ENCODE measurements at places on chromosomes 13 and 19.

GRCh38 chr19:19571071-19571786 is 33.2 kb downstream of the CILP2 start:
- DNase-seq = no peak

GRCh38 chr13:75196147-75196837 is 285.7 kb downstream of the TBC1D4 start:
- no peak for DNase-seq

DNA sequence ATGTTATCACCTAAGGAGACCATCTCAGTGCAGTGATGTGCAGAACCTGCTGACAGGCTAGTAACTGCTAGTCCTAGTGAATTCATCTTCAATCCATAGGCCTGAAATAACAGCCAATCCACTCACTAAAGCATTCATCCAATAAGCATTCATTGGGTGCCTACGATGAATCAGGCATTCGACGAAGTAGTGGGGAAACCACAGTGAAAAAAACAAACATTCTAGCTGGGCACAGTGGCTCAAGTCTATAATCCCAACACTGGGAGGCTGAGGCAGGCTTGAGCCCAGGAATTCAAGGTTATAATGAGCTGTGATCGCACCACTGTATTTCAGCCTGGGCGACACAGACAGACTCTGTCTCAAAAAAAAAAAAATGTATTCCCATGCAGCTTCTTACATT is 135.6 kb downstream of the RNF17 start:
- DNase-seq = no peak

GRCh38 chr19:13398780-13399726 is 107.2 kb downstream of the CACNA1A start:
- DNase-seq = no peak

DNA sequence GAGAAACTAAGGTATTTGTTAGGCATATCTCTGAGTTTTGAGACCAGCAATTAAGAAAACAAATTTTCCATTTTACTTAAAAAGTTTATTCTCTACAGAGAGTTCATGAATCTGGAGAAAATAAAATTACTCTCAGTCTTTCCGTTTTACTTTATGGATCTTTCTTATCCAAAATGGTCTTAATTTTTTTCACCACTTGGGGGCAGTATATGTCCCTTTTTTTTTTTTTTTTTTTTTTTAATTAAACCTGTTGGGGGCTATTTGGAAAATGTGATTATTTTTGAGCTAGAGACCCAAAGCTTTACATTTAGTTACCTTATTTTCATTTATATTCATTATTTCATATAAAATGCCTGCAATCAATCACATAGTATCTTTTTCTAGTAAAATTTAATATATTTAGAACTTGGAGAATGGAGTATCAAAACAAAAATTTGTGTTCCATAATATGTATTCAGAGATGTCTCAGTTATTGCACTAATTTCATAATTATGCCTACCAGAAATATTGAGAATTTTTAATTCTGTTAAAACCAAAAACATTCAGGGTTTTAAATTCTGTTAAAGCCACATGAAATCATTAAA is 27.1 kb downstream of the PIBF1 start:
- DNase-seq = no peak

- no peak for DNase-seq
Measured at GRCh38 chr13:67299072-67299635, 69.0 kb upstream of the PCDH9 start.

GRCh38 chr13:32039528-32039927 is 8.0 kb downstream of the FRY start:
- no peak for DNase-seq

GRCh38 chr19:18021121-18021755 is 13.3 kb downstream of the ARRDC2 start:
- peak; percentile 75 for DNase-seq

GRCh38 chr19:51693260-51693659 is at the start of gene SPACA6:
SPACA6 (plus strand) TSS chr19:51693330; CDS start chr19:51693527, 197 bp downstream.
- no peak for DNase-seq

GRCh38 chr19:20863176-20863575 is 59.9 kb upstream of the ZNF85 start:
- no peak for DNase-seq

DNA sequence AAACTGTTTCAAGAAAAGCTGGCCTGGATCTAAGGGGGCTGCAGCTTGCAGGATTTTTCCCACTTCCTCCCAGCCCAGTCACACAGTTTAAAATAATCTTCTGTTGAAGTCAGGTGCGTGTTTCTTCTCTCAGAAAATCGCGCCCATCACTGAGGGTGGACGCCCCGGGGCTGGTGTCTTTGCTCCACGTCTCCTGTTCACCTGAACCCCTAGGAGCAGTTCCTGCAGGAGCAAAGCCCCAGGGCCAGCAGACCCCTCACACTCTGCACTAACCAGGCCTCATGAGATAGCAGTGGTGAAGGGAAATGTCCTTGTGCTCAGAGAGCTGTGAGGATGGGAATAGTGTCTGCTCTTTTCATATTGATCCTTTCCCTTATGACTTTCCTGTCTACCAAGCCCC is 920 bp upstream of the SIGLEC7 start:
- no peak for DNase-seq

- no peak for DNase-seq
Measured at GRCh38 chr13:111642156-111642767, 321.8 kb downstream of the TEX29 start.

DNA sequence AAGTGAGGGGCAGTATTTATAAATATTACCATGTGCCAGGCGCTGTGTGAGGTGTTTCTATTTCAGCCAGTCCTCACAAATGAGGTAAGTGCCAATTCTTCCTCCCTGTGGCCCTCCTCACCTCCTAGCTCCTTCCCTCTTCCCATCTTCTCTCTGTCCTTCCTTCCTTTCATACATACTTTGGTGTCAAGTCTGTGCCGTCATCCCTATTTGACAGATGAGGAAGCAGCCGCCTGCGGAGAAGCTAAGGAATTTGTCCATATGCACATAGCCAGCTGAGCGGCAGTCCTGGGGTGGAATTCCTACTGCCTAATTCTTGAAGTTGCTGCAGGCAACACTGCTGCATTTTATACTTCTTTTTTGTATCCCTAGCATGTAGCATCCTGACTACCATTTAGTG is 150.8 kb downstream of the B3GLCT start:
- no peak for DNase-seq

DNA sequence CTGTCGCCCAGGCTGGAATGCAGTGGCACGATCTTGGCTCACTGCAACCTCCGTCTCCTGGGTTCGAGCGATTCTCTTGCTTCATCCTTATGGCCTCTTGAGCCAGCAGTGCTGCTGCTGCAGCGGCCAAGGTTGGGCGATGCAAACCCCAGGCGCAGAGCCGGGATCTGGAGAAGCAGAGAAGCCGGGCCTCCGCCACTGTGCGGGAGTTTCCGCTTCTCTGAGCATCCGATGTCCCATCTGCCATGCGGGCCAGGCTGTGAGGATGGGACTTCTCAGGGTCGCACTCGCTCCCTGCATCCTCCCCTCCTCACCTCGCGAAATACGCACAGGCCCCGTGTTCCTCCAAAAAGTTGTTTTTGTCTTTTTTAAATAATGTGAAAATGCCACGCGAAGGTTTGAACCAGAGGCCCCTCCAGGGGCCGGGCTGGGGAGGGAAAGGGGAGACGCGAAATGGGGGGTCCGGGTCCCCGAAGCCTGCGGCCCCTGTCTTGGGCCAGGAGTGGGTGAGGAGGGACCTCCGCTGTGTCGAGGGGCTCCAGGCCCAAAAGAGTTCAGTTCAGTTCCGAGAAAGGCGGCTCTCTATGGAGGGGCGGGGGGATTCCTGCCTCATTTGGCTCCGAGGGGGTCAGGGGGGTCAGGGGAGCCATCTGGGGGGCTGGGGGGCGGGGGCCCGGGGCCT is 15.9 kb downstream of the CYTH2 start:
- no peak for DNase-seq

DNA sequence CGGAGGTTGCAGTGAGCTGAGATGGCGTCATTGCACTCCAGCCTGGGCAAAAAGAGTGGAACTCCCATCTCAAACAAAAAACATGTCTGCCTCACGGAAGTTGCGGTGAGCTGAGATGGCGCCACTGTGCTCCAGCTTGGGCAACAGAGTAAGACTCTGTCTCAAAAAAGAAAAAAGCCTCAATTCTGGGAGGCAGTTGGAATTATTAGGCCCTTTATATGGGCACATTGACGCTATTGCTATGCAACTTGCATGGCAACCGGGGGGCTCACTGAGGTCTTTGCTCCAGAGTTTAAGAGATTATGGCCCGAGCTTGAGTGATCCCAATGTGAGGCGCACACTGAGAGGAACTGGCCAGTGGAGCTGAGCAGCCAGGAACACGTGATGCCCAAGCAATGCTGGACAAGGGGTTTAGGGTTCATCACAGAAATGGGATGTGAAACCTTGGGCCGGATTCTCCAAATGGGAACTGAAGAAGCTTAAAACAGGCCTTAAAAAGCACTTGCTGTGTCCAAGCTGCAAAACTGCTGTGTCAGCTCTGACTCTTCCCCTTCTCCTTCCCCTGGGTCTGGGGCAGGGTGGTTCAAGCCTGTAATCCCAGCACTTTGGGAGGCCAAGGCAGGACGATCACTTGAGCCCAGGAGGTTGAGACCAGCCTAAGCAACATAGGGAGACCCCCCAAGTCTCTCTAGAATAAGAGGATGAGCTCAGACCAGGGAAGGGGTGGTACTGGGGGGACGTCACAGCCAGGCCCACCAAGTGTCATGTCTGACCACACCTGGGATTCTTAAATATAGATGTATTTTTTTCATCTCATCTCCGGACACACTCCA is 2.5 kb downstream of the FTL start:
- DNase-seq = no peak

DNA sequence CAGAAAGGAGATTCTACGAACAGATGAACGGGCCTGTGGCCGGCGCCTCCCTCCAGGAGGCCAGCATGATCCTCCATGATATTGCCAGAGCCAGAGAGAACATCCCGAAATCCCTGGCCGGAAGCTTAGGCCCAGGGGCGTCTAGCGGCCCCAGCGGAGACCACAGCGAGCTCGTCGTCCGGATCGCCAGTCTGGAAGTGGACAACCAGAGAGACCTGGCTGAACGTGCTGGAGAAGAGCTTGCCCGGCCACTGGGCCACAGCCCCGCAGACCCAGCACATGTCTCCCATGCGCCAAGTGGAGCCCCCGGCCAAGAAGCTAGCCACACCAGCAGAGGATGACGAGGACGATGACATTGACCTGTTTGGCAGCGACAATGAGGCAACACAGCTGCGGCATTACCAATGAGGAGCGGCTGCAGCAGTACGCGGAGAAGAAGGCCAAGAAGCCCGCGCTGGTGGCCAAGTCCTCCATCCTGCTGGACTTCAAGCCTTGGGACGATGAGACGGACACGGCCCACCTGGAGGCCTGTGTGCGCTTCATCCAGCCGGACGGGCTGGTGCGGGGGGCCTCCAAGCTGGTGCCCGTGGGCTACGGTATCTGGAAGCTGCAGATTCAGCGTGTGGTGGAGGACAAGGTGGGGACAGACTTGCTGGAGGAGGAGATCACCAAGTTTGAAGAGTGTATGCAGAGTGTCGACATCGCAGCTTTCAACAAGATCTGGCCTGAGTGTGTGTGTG is 78.8 kb upstream of the FRY start:
- DNase-seq = no peak

- DNase-seq = no peak
Measured at GRCh38 chr13:33279414-33280278, 5.9 kb downstream of the STARD13 start.

GRCh38 chr13:78012046-78012445 is 93.4 kb upstream of the EDNRB start:
- DNase-seq = no peak

GRCh38 chr19:11767633-11768133 is 883 bp downstream of the ZNF441 start:
- no peak for DNase-seq

GRCh38 chr19:31541396-31541795 is 192.2 kb upstream of the TSHZ3 start:
- DNase-seq = no peak

GRCh38 chr13:87919956-87920355 is 248.8 kb downstream of the SLITRK5 start:
- no peak for DNase-seq

- DNase-seq = no peak
Measured at GRCh38 chr19:36059180-36059910, 4.6 kb downstream of the WDR62 start.

DNA sequence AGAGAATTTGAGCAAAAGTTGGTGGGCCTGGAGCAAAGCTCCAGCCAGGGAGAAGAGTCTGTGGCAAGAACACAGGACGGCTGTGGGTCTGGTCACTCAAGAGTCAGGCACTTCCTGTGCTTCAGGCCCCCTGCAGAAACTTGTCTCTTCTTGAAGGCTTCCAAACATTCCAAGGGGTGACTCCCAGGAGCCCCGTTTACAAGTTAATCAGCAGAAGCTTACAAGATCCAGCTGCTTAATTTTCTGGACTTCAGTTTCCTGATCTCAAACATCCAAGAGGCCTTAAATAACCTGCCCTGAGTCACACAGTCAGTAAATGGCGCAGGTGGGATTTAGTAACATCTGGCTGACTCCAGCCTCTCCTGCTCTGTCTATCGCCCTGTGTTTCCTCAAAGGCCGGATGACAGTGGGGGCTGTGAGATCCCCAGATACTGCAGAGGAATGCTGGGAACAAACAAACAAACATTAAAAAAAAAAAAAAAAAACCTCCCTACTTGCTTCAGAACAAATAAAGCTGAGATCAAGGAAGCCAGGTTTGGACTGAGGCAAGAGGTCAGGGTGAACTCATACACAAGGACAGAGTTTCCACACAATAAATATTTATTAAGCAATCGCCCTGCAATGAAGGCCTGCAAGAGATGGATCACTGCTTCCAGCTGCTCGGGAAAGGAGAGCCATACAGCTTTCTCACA is 175.4 kb upstream of the RFC3 start:
- DNase-seq = no peak

DNA sequence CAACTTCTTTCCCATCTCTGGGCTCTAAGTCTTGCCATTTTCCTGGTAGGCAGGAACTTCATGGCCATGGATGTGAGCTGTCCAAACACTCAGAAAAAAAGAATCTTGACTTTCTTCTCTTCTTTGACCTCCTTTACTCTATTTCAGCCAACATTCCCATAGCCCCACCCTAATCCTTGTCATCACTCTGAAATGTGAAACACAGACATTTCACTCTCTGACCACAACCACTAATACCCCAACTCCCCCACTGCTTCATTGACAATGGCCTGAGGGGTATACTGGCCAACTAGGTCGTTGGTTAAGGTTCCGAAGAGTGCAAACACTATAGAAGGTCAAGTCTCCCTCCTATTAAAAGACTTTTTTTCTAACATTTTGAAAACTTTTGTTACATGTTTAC is 4.7 kb upstream of the CYP2A13 start:
- DNase-seq = no peak

Data from occipital lobe (tissue), 3 donors.